Activated T-helper 1 cell treated with anti-CD3 and anti-CD28 coated beads, Interleukin-12 subunit alpha, Interleukin-12 subunit beta, Interleukin-2, Interleukin-4 antibody, amounts not matched to agents 30 ng/mL and 10 ng/mL and 1 ng/mL, durations not matched to agents 14 hours and 24 hours and 36 hours (primary cell): ENCODE measurements at places on chromosomes 16 and 17. TPM values are rescaled to one million over a fixed set of nuclear protein-coding genes. Genes with fewer than 3 reads are reported as not detected.
A peak's percentile ranks its signal among the peaks of the same experiment; 100 is the strongest.

DNA sequence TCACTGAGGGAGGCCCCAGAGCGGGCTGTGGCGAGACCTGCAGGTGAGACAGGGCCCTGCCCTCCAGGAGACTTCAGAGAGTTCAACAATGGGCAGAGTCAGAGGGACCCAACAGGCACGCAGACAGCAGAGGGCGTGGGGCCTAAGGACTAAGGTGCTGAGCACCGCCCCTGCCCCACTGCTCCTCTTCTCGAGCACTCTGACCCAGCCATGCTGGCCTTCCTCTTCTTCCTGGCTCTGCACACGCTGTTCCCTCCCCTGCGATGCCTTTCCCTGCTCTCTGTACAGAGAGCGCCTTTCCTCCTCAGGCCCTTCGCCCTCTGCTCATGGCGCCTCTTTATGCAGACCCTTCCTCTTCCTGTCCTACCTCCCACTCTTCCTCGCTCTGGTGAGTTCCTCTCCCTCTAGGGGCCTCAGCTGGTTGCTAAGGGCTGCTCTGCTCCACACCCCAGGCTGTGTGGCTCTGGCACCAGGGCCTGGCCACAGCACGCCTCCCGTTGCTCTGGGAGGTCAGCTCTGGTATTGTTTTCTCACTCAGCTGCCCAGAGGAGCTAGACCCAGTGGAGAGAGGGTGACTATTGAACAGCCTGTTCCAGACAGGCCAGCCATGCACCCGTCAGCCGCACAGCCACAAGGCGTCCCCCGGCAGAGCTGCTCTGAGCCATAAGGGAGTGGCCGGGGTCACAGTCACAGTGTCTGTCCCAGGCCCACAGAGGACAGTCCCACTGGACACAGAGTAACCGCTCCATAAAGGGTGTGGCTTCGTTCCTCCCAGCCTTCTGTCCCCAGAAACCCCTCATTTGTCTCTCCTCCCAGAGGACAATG is 13.6 kb upstream of the RASD1 start:
- no peaks in the 10 kb centered on the region for H3K27me3 ChIP-seq
- peak overlapping the region; percentile 11 for H3K27ac ChIP-seq
- no peaks in the 10 kb centered on the region for H3K4me1 ChIP-seq
- H3K4me3 ChIP-seq: no peak overlapping the region

GRCh38 chr17:29126268-29126930 is 53.8 kb downstream of the MYO18A start:
- H3K4me1 ChIP-seq: peaks cover 4% of the 10 kb centered on the region
- peaks cover 6% of the 10 kb centered on the region for H3K36me3 ChIP-seq
- no peak for DNase-seq
- H3K27me3 ChIP-seq: no peaks in the 10 kb centered on the region
- no peak overlapping the region for H3K27ac ChIP-seq

DNA sequence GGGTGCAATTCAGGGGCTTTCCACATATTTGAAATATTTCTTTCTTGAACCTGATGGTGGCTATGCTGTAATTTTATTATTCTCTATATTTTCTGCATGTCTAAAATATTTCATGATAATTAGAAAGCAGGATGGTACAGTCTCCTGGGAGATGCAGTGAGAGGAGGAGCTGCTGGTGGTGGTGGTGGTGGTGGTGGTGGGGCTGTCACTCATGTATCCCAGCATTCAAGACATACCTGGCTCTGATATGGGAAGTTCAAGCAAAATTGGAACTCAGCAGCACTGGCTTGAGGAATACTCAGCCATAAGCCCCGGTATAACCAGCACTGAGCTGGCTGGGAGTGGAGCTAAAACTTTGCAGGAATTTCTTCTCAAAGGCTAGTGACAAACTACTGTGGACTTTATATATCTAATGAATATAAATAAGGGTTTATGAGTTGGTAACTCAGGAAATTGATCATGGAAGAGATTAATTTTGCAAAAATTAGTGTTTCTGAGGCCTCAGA is 200.3 kb downstream of the PRKCB start:
- H3K36me3 ChIP-seq: peaks cover 21% of the 10 kb centered on the region
- H3K4me3 ChIP-seq: no peak overlapping the region
- H3K4me1 ChIP-seq: peaks cover 48% of the 10 kb centered on the region
- H3K27me3 ChIP-seq: no peaks in the 10 kb centered on the region

The ACSM2A gene
- not detected in 2 replicates for total RNA-seq

The RNF222 gene
- not detected in 2 replicates for total RNA-seq

The TBC1D3E gene
- not detected in 2 replicates for total RNA-seq
